ENCODE measurements at places on chromosomes 3 and 15. TPM values are rescaled to one million over a fixed set of nuclear protein-coding genes. Genes with fewer than 3 reads are reported as not detected.
A peak's percentile ranks its signal among the peaks of the same experiment; 100 is the strongest.

GRCh38 chr3:169835533-169835932 lies 22.8 kb upstream of the LRRC34 start:
- no peak for DNase-seq

DNA sequence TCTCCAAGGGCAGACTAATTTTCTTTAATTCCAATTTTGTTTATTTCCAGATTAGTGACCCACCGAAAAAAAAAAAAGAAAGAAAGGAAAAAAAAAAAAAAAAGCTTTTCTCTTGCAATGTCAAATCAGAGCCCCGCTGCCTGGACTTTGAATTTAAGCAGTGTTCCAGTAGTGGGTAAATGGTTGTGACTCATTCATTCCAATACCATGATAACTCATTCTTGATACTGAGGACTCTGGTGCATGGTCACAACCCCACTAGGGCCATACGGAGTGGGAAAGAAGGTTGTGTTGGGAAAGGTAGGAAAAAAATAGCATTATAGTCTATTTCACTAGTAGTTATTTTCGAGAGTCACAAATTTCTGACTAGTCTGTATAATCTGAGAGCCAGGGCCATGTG lies 59.1 kb upstream of the COL8A1 start:
- DNase-seq, result no peak

DNA sequence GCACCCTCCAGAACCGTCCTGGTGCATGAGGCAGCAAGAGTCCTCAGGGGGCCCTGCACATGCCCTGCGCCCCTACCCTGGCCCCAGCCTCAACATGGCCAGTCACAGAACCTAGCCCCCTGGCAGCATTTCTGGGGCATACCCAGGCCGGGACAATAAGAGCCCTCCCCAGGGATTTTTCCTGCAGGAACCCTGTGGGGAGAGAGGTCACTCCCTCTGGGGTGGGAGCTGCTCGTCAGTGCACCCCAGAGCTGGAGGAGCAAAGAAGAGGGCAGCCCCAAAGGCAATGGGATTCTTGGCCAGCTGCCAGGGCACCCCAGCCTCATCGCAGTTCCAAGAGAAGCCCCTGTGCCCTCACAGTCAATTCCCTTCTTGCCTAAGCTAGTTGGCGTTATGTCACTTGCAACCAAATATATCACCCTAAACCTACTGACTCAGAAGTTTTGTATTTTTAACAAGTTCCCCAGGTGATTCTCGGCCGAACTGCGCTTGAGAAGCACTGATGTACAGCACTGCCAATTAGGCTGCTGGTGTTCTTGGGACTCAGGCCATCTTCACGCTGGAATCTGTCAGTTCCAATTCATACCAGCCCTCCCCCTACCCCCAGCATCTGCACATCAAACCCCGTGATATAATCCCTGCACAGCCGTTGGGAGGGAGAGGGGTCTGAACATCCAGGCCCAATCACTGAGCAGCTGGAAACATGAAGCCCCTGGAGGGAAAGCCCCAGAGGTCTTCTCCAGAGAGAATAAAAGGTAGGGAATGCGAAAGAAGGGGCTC lies 87.5 kb upstream of the PRR20G start:
- DNase-seq, result no peak

DNA sequence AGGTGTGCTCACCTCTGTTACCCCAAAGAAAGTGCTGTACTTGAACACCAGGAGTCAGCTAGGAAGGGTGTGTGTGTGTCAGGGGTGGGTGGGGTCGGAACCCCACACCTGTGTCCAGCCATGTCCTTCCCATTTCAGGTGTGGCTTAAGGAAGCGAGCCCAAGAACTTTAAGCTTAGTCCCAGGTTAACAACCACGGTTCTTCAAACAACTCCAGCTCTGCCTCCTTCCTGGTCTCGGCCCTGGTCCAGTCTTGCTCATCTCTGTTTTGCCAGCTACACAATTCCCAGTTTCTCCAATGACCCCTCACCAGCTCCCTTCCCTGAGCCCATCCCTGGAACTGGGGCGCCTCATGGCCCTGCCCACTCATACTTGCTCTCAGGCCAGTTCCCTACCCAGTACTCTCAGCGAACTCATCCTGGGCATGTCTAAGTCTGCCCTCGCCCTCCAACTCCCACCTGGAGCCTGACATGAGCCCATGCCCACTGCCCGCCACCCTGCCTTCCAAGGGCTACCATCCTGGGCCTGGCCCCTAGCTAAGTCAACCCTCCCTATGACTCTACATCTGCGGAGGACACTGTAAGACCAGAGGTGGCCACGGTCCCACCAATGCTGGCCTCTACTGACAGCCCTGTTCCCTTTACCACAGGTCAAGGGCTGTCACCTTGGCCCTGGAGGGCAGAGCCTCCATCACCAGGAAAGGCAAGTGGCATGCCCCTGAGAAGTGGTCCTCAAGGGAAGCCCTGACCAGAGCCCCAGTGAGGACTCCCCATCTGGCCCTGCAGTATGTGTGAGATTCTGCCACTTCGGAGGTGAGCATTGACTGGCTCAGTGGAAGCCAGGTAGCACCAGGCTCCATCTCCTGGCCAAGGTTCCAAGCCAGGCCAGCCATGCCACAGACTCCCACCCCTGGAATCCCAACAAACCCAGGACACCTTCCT lies 9.2 kb downstream of the POC1A start:
- DNase-seq, result no peak

GRCh38 chr3:48369693-48370332 lies 2.2 kb upstream of the FBXW12 start:
- no peak for DNase-seq

DNA sequence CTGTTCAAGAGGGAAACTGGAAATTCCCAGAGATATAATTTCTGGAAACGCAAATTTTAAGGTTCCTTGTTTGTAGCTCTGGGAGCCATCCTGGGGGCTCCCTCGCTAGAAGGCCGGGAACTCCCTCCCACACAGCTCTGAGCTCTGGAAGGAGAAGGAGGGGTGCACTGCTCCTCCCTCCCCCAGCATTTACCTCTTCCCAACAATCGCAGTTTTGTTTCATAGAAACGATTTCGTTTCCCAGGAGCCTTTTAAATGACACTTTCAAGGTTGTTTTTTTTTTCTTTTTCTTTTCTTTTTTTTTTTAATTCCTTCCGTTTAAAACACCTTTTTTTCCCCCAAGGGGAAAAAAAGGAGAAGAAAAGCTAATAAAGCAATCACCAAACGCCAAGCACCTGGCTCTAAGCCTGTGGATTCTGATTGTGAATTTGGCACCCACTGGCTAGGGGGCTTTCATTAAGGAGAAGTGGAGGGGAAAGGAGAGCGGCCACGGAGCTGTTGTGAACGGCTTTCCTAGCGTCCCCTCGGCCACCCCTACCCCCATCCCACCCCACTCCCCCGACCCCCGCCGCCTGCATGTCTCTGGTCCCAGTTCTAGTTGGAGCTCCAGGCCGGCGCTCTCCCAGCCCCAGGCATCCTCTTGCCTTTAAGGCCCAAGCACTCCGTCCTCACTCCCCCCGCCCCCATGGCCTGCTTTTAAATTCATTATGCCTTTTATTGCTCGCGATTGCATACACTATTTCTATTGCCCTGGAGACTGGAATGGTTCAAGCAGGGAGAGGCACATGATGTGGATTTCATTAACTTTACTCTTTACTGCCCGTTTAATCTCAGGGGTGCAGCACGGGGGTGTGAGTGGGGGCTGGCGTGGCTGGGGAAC lies 13.6 kb upstream of the CCDC33 start:
- no peak for DNase-seq

Gene ISLR2
- not detected for total RNA-seq

- DNase-seq, result peak; percentile 45
Observed at GRCh38 chr3:158539414-158540014, 31.5 kb upstream of the MLF1 start.

Gene FBXO40
- total RNA-seq, result not detected

- DNase-seq, result no peak
Observed at GRCh38 chr3:103609472-103609871, 1174.7 kb downstream of the ZPLD1 start.

DNA sequence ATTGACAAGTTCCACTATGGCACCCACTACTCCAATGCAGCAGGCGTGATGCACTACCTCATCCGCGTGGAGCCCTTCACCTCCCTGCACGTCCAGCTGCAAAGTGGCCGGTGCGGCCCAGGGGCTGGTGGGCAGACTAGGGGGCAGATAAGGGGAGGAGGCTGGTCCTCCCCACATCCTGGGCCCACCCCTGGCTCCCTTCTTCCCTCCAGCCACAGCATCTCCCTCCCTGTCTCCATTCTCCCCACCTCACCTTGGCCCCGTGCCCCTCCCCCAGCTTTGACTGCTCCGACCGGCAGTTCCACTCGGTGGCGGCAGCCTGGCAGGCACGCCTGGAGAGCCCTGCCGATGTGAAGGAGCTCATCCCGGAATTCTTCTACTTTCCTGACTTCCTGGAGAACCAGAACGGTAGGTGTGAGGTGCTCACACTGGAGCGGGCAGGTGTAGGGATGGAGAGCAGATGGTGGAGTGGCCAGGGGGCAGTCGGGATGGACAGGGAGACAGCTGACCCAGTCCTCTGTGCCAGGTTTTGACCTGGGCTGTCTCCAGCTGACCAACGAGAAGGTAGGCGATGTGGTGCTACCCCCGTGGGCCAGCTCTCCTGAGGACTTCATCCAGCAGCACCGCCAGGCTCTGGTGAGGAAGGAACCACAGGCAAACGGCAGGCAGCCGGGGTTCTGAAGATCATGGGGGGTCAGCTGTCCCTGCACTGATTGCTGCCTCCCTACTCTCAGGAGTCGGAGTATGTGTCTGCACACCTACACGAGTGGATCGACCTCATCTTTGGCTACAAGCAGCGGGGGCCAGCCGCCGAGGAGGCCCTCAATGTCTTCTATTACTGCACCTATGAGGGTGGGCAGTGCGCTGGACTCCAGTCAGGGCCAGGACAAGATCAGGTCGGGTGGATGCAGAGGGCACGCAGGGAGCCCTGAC lies 26.0 kb downstream of the NBEAL2 start:
- DNase-seq, result no peak

- no peak for DNase-seq
Observed at GRCh38 chr15:43210172-43210745, 10.6 kb downstream of the EPB42 start.

DNA sequence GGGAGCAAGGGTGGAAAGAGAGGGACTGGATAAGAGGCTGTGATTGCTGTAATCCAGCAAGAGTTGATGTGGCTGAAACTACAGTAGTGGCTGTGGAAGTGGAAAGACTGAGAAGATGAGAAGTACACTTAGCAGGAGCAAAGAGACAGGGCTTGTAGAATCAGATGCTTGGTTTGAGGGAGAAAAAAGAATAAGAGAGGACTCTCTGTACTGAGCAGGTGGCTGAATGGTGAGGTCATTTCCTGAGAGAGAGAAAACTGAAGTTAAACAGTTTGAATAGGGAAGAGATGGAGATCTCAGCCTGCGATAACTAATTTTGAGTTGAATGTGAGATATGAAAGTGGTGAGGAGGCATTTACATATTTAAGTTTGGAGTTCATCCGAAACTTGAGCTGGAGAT lies 95.8 kb upstream of the SLC25A36 start:
- no peak for DNase-seq

DNA sequence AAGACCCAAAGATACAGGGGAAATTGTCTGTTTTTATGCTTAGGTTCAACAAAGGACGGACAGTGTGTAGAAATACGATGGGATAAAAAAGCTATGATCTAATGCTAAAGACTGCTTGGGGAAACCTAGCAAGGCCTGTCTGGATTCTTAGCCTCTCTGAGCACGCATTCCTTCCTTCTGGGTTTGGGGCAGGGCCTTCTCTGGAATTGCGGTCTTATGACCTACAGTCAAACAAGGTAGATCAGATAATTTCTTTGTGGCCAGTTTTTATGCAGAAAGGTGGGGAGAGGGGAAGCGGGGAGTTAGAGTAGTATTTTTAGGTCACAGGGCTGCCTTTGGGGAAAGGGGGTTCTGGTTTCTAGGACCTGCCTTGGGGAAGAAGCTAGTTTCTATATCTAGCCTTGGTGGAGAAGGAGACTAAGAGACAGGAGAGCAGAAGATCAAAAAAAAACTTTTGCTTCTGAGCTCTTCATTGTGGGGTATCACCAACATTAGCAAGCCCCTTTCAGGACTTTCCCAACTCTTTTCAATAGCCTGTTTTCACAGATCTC lies 39.1 kb upstream of the LIPC start:
- DNase-seq, result no peak

Gene BFSP2
- not detected for total RNA-seq

DNA sequence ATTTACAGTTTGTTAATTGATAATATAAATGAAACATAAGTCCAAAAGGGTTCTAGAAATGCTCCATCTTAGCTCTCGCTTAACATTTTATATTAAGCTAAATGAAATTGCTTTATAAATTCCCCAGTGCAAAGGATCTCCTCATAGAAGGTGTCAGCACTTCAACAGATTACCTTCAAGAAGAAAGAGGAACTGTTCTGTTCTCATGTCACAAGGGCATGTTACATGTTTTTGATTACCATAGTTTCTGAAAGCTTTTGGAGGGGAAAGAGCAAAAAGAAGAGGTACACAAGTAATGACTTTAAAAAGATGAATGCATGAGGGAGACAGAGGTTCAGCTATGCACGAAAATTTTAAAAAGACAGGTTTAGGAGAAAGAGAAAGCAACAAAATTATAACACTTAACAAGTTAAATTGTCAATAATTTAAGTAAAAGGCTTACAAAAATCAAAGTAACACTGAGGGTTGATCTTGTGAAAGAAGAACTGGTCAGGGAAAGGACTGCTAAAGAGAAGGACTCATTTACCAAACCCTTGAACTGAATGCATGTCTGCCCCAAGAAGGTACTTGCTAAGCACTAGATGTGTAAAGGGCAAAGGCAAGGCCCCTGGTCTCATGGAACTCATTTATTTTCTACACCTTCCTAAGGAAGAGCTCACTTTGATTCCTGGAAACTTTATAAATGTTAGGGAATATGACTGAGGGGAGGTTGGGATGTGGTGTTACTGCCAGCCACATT lies 45.1 kb downstream of the CCDC191 start:
- no peak for DNase-seq

DNA sequence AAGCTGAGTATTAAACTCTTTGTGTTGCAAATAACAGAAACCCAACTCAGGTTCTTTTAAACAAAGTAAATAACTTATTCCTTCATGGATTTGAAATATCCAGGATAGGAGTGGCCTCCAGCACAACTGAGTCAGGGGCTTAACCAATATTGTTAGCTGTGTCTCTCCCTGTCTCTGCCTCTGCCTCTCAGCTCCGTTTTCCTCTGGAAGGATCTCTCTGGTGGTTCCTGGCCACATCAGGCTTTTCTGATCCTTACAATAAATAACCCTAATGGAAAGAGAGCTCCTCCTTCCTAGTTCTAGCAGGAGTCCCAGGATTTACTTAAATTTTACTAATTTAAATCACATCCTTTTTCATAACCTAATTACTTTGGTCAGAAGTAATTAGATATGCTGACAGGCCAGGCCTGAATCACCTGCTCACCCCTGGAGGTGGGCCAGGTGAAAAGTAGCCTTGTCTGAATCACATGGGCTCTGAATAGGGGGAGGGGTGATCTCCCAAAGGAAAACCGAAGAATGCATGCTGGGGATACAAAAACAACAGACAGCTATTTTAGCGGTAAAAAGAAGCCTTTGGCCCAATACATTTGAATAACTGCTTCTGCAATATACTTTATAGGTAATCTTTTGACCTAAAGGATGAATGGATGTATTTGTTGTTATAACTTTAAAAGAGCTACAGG lies 75.4 kb downstream of the REC114 start:
- DNase-seq, result no peak

DNA sequence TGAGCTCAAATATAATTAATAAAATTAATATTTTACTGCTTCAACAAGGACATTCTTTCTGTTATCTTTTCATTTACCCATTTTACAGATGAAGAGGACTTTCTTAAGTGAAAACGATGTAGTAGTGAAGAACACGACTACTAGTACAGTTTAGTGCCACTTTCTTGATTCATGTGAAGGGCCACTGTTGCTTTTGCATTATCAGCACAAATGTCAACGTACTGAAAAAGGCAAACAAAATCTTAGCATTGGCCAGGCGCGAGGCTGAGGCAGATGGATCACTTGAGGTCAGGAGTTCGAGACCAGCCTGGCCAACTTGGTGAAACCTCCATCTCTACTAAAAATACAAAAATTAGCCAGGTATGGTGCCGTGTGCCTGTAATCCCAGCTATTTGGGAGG lies 9.5 kb downstream of the PPP1R14D start:
- DNase-seq, result no peak
